DMS153 (cell line): ENCODE measurements at places on chromosomes 13 and 19.

- no peak for DNase-seq
Observed at GRCh38 chr13:101013245-101013644, 338.6 kb upstream of the TMTC4 start.

GRCh38 chr13:25874907-25875306 lies 176.9 kb downstream of the SHISA2 start:
- peak; percentile 23 for DNase-seq

- no peak for DNase-seq
Observed at GRCh38 chr13:31321457-31321856, 121.7 kb downstream of the B3GLCT start.

DNA sequence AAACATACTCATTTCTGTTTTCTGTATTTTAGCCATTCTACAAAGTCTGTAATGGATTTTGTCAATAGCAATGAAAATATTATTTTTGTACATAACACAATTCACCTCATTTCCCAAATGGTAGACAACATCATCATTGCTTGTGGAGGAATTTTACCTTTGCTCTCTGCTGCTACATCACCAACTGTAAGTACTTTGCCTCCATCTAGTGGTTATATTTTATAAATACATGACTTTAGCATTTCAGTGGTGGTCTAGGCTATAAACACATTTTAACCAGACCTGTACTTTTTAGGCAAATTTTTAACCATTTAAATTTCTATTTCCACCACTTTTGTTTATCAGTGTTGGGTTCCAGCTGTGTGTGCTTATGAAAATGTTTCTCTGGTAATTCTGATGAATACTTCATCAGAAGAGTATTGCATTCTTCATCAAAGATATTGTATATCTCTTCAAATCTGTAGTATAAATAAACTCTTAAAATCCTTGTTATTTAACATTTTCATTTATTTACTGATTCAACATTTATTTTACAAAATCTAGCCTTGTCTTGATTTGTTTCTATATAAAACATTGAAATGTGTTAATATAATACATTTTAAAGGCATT lies 222.4 kb downstream of the NBEA start:
- peak; percentile 26 for DNase-seq

GRCh38 chr19:4279267-4279529 lies 132 bp downstream of the SHD start:
- no peak for DNase-seq

- DNase-seq, result no peak
Observed at GRCh38 chr19:51371186-51371690, 1.2 kb downstream of the NKG7 start.

GRCh38 chr13:33204130-33204927 lies 81.2 kb downstream of the STARD13 start:
- no peak for DNase-seq

DNA sequence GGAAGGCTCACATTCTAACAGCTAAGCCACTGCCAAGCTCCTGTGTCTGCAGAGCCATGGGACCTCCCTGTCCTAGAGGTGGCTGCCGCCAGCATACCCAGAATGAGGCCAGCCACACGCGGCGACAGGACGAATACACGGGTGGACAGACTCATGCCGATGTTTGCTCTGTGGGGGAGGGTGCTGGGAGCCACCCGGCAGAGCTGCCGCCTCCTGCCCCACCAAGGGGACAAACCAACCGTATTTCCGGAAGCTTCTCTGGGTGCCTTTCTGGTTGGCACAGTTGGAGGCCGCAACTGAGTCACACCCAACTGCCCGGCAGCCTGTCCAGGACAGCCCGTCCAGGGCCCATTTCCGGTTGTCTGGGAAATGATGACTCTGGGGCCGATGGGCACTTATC lies 20.3 kb downstream of the C13orf46 start:
- DNase-seq, result no peak

DNA sequence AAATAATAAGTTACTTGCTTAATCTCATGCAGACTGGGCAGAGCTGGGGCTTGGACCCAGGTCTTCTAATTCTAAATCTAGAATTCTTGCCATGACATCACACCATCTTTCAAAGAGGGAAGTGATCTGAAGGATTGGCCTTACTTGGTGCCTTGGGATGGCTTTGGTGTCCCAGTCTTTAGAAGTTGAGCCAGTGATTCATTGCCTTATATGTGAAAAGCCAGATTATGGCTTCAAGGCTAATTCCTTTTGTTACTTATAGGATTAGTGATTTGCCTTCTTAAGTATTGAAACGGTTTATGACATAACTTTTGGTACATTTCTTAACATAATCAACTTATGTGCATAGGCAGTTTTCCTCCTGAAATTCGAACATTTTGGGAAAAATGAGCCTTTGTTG lies 14.9 kb downstream of the COG3 start:
- no peak for DNase-seq

- no peak for DNase-seq
Observed at GRCh38 chr19:5050905-5051304, 82.0 kb downstream of the KDM4B start.

- DNase-seq, result no peak
Observed at GRCh38 chr19:8578642-8579265, 1.5 kb upstream of the MYO1F start.

GRCh38 chr19:14023404-14024235 lies 4.3 kb upstream of the RLN3 start:
- DNase-seq, result no peak

DNA sequence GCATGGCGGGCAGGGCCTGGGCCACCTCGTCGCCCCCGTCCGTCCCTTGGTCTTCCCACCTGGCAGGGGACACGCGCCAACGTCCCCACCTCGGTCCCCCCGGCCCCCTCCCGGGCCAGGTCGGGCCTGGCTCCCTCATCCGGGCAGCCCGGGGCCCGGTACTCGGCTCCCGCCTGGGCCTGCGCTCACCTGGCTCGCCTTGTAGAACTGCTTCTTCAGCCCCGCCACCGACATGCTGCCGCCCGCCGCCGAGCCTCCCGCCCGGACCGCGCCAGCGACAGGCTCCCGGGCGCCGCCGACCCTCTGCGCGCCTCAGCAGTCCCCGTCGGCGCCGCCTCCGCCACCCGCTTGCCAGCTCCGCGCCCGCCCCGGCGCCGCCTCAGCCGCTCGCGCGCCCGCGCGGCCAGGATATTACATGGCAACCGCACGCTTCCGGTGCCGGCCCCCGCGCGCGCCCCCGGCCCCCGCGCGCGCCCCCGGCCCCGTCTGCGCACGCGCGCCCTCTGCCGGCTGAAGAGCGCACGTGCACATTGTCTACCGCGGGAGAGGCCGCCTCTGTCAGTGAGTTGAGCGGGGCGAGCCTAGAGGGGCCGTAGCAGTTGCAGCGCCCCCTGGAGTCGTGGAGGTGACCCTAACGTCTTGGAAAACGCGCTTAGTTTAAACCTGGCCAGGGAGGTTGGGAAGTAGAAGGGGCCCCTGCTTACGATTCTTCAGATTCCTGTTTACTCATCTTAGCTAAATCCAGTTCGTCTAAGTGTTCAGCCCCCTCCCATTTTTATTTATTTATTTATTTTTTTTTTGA lies at the start of gene SH3GL1:
Gene SH3GL1, minus strand, starts transcription at position 413 of the 802 bp plus-strand sequence. Its CDS starts 179 bp downstream, at position 234.
- DNase-seq, result peak; percentile 80

DNA sequence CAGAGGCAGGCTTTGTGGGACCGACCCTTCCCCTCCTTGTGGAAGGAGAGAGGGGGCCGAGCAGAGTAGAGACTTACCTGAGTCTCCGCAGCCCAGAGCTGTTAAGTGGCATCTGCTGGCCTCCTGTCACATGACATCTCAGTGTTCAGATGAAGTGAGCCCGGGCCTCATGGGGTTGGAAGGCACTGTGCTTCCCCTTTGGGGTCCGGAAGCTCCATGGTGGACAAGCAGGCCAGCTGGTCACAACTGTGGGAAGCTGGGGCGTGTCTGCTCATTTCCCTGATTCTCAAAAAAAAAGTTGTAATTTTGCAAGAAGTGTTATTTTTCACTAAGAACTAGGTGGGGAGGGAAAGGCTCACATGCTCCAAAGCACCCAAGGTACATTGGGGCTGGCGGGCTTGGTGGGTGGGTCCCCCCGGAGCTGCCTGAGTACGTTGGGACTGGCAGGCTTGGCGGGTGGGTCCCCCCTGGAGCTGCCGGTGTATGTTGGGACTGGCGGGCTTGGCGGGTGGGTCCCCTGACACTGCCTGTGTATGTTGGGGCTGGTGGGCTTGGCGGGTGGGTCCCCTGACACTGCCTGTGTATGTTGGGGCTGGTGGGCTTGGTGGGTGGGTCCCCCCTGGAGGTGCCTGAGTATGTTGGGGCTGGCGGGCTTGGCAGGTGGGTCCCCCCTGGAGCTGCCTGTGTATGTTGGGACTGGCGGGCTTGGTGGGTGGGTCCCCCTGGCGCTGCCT lies 18.2 kb upstream of the DCUN1D2 start:
- DNase-seq, result no peak

- no peak for DNase-seq
Observed at GRCh38 chr13:110161112-110161882, 145.7 kb downstream of the COL4A1 start.
